Activated T-helper 2 cell treated with anti-CD3 and anti-CD28 coated beads, Interferon-gamma antibody, Interleukin-2, Interleukin-4, amounts not matched to agents 10 μg/mL and 5 μg/mL and 100 μg/mL, durations not matched to agents 14 hours and 24 hours and 36 hours (primary cell): ENCODE measurements at places on chromosomes 1 and 21.

GRCh38 chr21:46207006-46207919, 21.3 kb downstream of the LSS start:
- no peak overlapping the region for H3K27ac ChIP-seq
- H3K4me1 ChIP-seq = peaks cover 1% of the 10 kb centered on the region
- H3K36me3 ChIP-seq = peaks cover 35% of the 10 kb centered on the region
- H3K27me3 ChIP-seq = no peaks in the 10 kb centered on the region

DNA sequence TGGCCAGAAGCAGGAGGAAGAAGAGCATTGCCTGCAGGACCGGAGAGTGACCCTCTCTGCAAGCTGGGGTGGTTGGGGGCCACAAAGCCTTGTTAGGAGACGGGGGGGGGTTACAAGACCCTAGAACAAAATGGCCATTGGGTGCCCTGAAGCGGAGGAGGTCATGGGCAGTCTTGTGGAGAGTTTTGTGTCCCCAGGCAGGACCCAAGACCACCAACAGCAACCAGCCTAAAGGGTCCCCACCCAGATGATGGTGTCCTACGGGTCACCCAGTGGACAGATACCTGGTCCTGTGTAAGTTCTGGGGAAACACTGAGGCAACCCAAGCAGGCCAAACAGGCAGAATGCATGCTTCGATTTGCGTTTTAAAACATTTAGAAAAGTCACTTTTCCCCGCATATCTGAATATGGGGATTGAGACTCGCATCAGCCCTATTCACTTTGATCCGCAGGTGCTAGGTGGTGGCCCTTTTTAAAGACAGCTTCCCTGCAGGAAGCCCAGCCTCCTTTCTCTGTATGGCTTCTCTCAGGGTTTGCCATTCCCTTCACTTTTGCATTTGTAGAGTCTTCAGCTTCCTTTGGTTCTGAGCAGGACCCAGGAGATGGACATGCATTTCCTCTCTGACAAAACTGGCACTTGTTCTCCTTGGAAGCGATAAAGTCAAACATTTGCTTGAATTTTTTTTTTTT, 21.1 kb downstream of the GNG4 start:
- peaks cover 9% of the 10 kb centered on the region for H3K27me3 ChIP-seq
- no peak overlapping the region for H3K4me3 ChIP-seq
- H3K4me1 ChIP-seq = peaks cover 33% of the 10 kb centered on the region
- peaks cover 22% of the 10 kb centered on the region for H3K36me3 ChIP-seq

DNA sequence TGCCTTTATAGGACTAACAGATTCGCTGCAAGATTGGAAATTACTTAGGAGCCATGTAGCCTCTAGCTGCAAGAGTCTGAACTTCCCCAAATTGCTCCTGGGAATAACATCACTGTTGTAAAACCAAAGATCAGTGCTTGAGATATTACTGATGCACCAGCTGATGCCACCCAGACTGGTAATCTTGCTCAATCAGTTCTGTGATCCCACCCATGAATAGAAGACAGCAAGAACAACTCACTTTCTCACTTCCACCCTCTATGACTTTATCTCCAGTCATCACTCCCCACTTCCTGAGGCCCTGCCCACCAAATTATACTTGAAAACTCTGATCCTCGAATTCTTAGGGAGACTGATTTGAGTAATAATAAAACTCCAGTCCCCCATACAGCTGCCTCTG, 1011.1 kb downstream of the PLA2G4A start:
- no peak overlapping the region for H3K4me3 ChIP-seq
- H3K27me3 ChIP-seq = no peaks in the 10 kb centered on the region
- no peak overlapping the region for H3K27ac ChIP-seq
- DNase-seq = no peak
- H3K4me1 ChIP-seq = no peaks in the 10 kb centered on the region
- no peaks in the 10 kb centered on the region for H3K36me3 ChIP-seq

GRCh38 chr1:113881661-113882060, 5.7 kb downstream of the BCL2L15 start:
- no peaks in the 10 kb centered on the region for H3K27me3 ChIP-seq
- DNase-seq = no peak
- peaks cover 48% of the 10 kb centered on the region for H3K4me1 ChIP-seq
- H3K27ac ChIP-seq = no peak overlapping the region
- peaks cover 11% of the 10 kb centered on the region for H3K36me3 ChIP-seq

DNA sequence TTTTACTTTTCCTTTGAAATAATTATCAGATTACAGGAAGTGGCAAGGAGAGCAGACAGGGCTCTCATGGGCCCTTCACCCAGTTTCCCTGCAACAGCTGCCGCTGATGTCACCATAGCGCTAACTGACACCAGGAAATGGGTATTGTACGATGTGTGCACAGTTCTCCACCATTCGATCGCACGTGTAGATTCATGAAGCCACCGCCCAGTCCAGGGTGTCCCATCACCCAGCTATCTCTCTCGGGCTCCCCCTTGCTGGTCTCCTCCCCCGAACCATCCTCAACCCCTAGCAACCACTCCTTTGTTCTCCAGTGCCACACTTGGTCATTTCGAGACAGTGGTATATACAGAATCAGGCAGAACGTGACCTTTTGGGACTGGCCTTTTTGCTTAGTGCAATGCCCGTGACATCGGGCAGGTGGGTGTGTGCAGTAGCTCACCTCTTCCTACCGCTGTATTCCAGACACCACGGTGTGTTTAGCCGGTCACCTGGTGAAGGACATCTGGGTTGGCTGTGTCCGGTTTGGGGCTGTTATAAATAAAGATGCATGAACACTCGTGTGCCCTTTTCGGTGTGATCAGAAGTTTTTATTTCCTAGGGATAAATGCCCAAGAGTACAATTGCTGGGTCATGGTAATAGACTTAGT, 118.4 kb downstream of the CRYAA start:
- no peak for DNase-seq
- no peak overlapping the region for H3K4me3 ChIP-seq
- H3K27me3 ChIP-seq = no peaks in the 10 kb centered on the region

GRCh38 chr1:174569240-174569639, 121.5 kb downstream of the GPR52 start:
- no peak overlapping the region for H3K27ac ChIP-seq
- H3K27me3 ChIP-seq = no peaks in the 10 kb centered on the region
- no peaks in the 10 kb centered on the region for H3K4me1 ChIP-seq
- no peaks in the 10 kb centered on the region for H3K36me3 ChIP-seq
- no peak overlapping the region for H3K4me3 ChIP-seq

GRCh38 chr21:41367945-41368734, 6.3 kb downstream of the MX2 start:
- no peak overlapping the region for H3K4me3 ChIP-seq
- peaks cover 33% of the 10 kb centered on the region for H3K4me1 ChIP-seq
- H3K27ac ChIP-seq = no peak overlapping the region
- DNase-seq = no peak
- peaks cover 11% of the 10 kb centered on the region for H3K36me3 ChIP-seq

- H3K4me1 ChIP-seq = no peaks in the 10 kb centered on the region
- H3K36me3 ChIP-seq = no peaks in the 10 kb centered on the region
- H3K4me3 ChIP-seq = no peak overlapping the region
- no peak for DNase-seq
- no peak overlapping the region for H3K27ac ChIP-seq
- peaks cover 7% of the 10 kb centered on the region for H3K27me3 ChIP-seq
These were observed 31.0 kb downstream of the SUSD4 start for GRCh38 chr1:223332997-223333396.

- H3K4me1 ChIP-seq = peaks cover 68% of the 10 kb centered on the region
- peak overlapping the region; percentile 81 for H3K27ac ChIP-seq
- H3K36me3 ChIP-seq = peaks cover 39% of the 10 kb centered on the region
- peak overlapping the region; percentile 96 for H3K4me3 ChIP-seq
These were observed 917 bp downstream of the RAP1A start for GRCh38 chr1:111620441-111620971.

- no peaks in the 10 kb centered on the region for H3K4me1 ChIP-seq
- H3K27ac ChIP-seq = no peak overlapping the region
- no peaks in the 10 kb centered on the region for H3K27me3 ChIP-seq
- H3K4me3 ChIP-seq = no peak overlapping the region
- H3K36me3 ChIP-seq = no peaks in the 10 kb centered on the region
These were observed 114.8 kb downstream of the DNAH14 start for GRCh38 chr1:225044258-225044657.

GRCh38 chr21:33948951-33949444, 33.4 kb upstream of the ATP5PO start:
- DNase-seq = no peak
- H3K27ac ChIP-seq = peak overlapping the region; percentile 100
- no peaks in the 10 kb centered on the region for H3K27me3 ChIP-seq
- peaks cover 49% of the 10 kb centered on the region for H3K36me3 ChIP-seq

GRCh38 chr1:153231363-153231762, 14.0 kb downstream of the PRR9 start:
- no peak overlapping the region for H3K27ac ChIP-seq
- peaks cover 5% of the 10 kb centered on the region for H3K27me3 ChIP-seq
- H3K36me3 ChIP-seq = no peaks in the 10 kb centered on the region
- H3K4me1 ChIP-seq = no peaks in the 10 kb centered on the region
- H3K4me3 ChIP-seq = no peak overlapping the region

DNA sequence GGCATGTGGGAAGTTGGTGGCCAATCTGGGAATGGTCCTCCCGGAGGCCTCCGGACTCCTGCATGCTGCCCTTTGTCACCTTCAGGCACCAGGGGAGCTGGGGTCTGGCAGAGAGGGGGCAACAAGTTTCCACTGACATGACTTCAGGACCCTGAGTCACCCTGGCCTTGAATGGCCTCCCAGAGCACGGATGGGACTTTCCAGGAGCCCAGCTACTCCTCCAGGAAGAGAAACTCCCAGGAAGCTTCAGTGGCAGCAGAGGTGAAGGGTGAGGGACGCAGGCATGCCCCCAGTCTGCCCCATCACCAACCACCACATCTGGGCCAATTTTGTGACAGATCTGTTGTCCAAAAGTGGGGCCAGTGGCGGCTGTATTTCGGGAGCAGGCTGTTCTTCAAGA, 55.9 kb upstream of the WASF2 start:
- peaks cover 12% of the 10 kb centered on the region for H3K36me3 ChIP-seq
- peaks cover 4% of the 10 kb centered on the region for H3K4me1 ChIP-seq
- H3K27me3 ChIP-seq = no peaks in the 10 kb centered on the region
- H3K27ac ChIP-seq = no peak overlapping the region
- DNase-seq = no peak

- no peak overlapping the region for H3K27ac ChIP-seq
- no peak for DNase-seq
- H3K36me3 ChIP-seq = no peaks in the 10 kb centered on the region
- no peak overlapping the region for H3K4me3 ChIP-seq
- H3K4me1 ChIP-seq = no peaks in the 10 kb centered on the region
- no peaks in the 10 kb centered on the region for H3K27me3 ChIP-seq
These were observed 243.4 kb upstream of the PTBP2 start for GRCh38 chr1:96478228-96478627.

- no peak overlapping the region for H3K4me3 ChIP-seq
- no peaks in the 10 kb centered on the region for H3K27me3 ChIP-seq
- peaks cover 2% of the 10 kb centered on the region for H3K4me1 ChIP-seq
- no peak overlapping the region for H3K27ac ChIP-seq
These were observed 5.0 kb downstream of the MASP2 start for GRCh38 chr1:11042065-11042464.

DNA sequence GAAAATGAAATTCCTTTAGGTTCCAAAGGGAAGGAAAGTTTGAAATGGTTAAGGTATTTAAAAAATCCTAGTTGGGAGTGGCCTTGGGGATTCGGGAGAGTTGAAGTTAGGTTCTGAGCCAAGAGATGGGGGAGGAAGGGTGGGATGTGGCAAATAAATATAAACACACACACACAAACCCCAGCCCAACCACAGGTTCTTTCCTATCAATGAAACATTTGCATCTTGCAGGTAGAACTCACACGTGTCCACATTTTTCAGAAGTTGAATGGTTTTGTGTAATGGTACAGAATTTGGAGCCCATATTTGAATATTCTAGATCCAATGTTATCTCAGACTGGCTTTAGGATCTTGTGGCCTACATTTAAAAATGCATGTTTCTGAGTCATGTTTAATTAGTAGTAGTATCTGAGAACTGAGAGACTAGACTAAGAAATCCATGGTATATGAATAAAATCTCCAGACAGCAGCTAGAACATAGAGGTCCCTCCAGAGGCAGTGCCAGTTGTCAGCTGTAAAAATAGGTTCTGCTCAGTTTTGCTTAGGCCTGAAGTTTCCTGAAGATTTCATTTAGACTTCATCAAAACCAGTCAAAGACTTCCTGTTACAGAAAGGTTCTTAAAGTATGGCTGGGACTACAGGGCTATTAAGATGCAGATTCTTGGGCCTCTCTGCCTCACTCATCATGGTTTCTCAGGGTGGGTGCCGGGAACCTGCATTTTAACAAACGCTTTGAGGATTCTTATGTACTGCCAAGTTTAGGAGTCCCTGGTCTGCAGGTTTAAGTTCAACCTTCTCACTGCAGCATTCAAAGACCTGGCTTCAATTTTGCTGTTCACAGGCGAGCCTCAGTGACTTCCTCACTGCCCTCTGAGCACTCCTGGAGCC, 21.3 kb downstream of the RUNX1 start:
- peak overlapping the region; percentile 90 for H3K4me3 ChIP-seq
- no peaks in the 10 kb centered on the region for H3K27me3 ChIP-seq
- peak overlapping the region; percentile 100 for H3K27ac ChIP-seq
- peaks cover 60% of the 10 kb centered on the region for H3K36me3 ChIP-seq
- DNase-seq = no peak

DNA sequence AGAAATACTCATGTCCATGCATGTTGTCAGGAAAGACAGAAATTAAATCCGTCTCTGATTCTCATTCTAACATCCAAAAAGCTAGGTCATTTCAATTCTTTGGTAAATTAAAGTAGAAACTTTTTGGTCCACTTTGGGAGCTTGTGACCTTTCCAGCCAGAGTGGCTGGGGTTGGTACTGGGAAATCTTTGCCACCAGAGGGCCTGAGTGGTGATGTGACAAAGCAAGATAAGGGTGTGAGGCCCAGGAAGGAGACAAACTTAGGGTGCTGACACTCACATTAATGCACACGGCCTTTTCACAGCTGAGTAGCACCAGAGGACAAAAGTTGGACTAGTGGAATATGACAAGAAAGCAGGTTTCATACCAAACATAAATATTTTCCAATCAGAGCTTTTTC, 144.3 kb downstream of the DNM3 start:
- DNase-seq = no peak
- no peaks in the 10 kb centered on the region for H3K36me3 ChIP-seq
- no peak overlapping the region for H3K27ac ChIP-seq
- peaks cover 20% of the 10 kb centered on the region for H3K27me3 ChIP-seq
- H3K4me3 ChIP-seq = no peak overlapping the region
- no peaks in the 10 kb centered on the region for H3K4me1 ChIP-seq

DNA sequence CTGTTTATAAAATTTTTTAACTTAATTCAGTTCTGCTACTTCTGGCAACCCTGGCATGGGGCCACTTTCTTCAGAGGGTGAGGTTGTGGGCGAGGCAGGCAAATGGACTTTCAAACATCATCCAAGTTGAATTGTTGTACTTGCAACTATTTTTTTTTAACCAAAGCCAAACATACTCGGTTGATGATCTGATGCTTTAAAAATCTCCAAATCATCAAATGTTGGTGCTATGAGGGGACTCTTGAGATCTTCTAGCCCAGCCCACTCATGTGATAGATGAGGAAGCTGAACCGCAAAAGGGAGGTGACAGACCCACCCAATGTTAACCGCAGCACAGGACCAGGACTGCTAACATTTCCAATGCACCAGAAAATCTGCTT, 6.7 kb downstream of the SLC1A7 start:
- H3K27ac ChIP-seq = no peak overlapping the region
- no peak overlapping the region for H3K4me3 ChIP-seq
- H3K36me3 ChIP-seq = no peaks in the 10 kb centered on the region
- no peaks in the 10 kb centered on the region for H3K4me1 ChIP-seq
- DNase-seq = no peak
- no peaks in the 10 kb centered on the region for H3K27me3 ChIP-seq

- no peaks in the 10 kb centered on the region for H3K36me3 ChIP-seq
- no peak for DNase-seq
- no peaks in the 10 kb centered on the region for H3K27me3 ChIP-seq
These were observed 22.6 kb downstream of the PODN start for GRCh38 chr1:53084589-53084971.
